ENCODE measurements at places on chromosomes 12 and 14.

- no peak for DNase-seq
These were observed 6.9 kb upstream of the DNM1L start for GRCh38 chr12:32671930-32672780.

DNA sequence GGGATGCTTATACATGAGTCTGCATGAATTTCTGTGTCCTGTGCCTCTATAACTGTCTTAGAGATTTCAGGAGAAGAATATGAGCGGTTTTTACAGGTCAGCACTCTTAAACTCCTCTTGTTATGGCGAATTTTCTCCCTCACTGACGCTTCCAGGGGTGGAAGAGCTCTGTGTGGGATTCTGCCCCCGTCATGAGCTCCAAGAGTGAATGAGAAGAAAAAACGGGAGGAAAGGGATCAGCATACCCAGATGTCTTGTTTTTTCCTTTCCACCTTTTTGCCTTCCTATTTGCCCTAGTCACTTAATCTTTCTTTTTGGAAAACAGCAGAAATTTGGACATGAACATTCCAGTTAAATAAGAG, 651 bp downstream of the PFKM start:
- DNase-seq = no peak

GRCh38 chr14:22488522-22489243, 100.3 kb downstream of the DAD1 start:
- no peak for DNase-seq

DNA sequence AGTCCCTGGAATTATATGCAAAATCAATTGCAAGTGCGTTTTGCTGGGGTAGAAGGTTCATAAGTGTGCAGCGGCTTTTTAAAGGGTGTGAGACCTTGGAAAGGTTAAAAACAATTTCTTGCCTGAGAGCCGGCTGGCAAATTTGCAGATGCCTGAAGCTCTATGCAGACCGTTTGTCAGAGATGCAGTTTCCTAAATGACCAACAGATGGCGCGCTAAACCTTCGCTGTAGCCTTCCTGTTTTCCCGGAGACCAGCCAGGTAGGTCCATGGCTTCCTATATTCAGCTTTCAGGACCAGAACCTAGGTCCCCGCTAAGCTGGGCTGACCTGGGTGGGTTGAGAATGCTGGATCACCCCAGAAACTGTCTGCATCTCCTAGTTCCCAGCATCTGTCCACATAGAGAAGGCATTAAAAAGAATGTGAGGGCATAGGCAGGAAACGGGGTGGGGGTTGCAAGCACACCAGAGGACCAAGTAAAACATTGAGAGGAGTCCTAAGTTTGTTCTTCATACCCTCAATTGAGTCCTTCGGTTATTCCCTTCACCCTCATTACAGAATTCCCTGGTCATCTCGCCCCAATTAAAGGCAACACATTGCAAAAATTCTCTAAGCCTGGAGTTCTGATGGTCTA, 5.7 kb upstream of the NOS1 start:
- DNase-seq = no peak

DNA sequence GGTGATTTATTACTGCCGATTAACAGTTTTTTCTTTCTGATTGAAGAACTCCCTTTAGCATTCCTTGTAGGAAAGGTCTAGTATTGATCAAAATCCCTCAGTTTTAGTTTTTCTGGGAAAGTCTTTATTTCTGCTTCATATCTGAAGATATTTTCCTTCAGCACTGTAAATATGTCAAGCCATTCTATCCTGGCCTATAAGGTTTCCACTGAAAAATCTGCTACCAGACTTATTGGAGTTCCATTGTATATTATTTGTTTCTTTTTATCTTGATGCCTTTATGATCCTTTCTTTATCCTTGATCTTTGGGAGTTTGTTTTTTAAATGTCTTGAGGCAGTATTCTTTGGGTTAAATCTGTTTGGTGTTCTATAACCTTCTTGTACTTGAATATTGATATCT, 55.0 kb upstream of the TMTC1 start:
- no peak for DNase-seq

DNA sequence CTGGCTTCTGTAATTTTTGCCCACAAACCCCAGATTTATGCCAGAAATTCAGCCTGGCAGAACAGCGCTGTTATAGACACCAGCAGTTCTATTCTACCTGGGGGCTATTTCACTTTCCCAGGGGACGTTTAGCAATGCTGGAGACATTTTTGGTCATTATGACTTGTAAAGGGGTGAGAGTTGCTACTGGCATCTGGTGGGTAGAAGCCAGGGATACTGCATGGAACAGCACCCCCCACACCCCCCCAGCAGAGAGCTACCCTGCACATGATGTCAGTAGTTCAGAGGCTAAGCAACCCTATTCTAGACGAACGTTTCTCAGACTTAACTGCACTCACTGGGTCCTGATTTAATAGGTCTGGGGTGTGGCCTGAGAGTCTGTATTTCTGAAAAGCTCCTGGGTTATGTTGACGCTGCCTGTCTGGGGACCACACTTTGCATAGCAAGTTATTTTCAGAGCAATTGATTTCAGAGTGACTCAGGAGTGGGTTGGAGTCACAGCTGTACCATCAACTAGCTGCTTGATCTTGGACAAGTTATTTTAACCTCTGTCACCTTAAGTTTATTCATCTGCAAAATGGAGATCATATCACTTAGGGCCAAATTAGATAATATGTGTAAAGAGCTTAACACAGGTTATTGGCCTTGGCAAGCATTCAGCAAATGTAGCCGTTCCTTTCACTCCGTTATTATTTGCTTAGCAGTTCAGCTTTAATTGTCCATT, 48.5 kb downstream of the CHST11 start:
- DNase-seq = no peak

DNA sequence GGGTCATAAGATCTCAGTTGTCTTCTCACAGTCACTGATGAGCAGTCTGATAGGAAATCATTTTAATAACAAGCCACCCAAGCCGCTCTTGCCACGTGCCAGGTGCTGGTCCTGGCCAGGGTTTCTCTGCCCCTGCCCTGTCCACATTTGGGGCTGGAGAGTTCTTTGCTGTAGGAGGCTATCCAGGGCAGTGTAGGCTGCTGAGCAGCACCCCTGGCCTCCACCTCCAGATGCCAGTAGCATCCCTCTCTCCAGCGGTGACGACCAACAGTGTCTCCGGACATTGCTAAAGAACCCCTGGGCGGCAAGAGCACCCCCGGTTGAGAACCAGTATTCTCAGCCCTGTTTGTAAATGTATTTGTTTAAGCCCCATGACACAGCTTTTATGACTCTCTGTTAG, 243.7 kb downstream of the GLT1D1 start:
- no peak for DNase-seq

DNA sequence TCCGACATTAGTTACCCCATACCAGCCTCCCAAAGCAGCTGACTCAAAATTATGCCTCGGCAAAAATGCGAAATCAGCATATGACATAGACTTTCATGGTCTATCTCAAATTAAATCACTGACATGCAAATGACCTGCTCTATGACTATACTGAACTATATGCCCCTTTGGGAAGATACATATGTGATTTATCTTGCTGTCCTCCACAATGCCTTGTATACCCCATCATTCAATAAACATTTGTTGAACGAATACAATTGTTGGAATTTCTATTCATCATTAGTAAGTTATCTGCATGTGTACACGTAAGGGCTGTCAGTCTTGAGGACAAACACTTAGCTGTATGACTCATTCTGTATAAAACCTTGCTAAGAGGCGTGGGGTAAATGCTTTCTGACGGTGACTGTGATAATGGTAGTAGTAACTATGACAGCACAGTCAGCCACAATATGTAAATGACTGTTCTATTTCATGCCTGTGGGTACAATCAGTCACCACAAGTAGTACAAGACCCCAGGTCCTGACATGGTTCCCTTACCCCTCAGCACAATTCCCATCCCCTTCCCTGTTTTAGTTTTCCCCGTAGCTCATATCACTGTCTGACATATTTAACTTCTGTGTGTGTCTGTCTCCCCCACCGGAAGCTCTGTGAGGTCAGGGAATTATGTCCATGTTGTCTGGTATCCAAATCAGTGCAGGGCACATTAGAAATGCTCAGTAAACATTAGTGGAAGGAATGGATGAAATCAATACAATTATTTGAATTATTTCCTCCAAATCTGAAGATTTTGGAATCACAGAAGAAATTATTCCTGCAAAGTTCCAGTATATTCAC, 42.8 kb downstream of the STXBP6 start:
- DNase-seq = no peak

DNA sequence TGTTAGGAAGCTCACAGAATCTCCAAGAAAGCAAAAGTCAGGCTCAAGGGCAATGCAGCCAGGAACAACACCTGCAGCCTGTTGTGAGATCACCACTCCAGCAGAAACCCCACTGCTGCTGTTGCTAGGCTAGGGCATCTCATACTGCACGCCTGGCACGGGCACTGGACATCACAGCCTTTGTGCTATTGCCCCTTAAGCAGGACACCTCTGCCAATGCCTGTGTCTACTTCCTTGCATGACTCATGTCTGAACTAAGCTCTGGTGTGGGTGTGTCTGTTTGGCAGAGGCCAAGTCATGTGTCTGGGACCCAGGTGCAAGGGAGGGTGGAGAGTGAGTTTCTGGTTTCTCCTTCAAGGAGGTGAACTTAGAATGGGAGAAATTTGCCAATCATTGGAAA, 10.0 kb upstream of the DDX47 start:
- DNase-seq = no peak

GRCh38 chr14:56183631-56184157, 65.5 kb downstream of the PELI2 start:
- DNase-seq = no peak

DNA sequence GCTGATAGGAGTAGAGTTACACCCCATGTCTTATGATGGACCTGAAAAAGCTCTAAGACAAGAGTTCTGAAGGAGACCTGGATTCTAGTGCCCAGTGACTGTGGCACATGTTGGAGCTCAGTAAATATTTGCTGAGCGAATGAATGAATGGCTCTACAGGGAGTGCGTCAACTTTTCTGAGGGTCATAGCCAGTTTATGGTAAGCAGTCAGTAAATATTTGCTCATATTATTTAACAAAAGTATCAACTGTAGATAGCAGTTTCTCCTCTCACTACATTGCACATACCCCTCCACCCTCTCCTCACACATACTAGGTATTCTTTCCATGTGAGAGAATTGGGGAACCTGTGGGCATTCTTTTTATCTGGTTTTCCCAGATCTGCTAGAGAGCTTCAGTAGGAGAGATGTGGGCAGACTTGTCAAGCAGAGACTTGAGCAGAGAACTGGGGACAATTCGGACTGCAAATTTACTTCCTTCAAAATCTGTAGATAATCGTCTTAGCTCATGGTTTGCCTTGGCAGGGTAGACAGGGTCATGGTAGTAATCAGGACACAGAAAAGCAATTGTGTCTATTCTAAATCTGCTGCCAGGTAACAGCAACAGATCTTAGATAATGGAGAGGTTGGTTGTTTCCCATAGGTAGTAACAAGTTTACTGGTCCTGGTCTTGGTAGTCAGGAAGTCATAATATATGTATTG, 5.7 kb downstream of the SLC4A8 start:
- DNase-seq = no peak

DNA sequence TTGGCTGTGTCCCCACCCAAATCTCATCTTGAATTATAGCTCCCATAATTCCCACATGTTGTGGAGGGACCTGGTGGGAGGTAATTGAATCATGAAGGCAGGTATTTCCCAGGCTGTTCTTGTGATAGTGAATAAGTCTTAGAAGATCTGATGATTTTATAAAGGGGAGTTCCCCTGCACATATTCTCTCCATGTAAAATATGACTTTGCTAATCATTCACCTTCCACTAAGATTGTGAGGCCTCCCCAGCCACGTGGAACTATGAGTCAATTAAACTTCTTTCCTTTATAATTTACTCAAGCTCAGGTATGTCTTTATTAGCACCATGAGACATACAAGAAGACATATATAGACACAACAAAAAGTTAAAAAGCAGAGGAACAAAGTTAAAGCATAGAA, 120.0 kb downstream of the CPNE8 start:
- DNase-seq = no peak

GRCh38 chr12:109740694-109741245, 27.1 kb downstream of the FAM222A start:
- no peak for DNase-seq

Data from upper lobe of left lung (tissue), 6 donors.